T-cell (primary cell): ENCODE measurements at places on chromosomes 7 and 10.

GRCh38 chr7:14179781-14180180, 190.3 kb upstream of the ETV1 start:
- DNase-seq: no peak

DNA sequence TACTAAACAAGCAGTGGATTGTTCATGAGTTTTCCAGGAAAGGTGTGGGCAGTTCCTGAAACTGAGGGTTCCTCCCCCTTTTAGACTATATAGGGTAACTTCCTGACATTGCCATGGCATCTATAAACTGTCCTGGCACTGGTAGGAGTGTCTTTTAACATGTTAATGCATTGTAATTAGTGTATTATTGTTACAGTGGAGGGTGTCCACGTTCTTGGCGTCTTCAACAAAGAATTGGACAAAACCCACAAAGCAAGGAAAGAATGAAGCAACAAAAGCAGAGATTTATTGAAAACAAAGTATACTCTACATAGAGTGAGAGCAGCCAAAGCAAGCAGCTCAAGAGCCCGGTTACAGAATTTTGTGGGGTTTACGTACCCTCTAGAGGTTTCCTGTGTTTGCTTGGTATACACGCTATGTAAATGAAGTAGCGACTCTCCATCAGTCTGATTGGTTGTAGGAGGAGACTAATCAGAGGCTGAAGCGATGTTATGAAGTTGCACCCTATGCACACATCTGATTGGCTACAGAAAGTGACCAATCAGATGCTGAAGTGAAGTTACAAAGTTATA, 175.2 kb downstream of the NSUN6 start:
- DNase-seq: no peak

- peak; percentile 2 for DNase-seq
Measured at GRCh38 chr10:20616918-20617810, 279.9 kb downstream of the NEBL start.

- DNase-seq: no peak
Measured at GRCh38 chr7:47466832-47467231, 115.1 kb downstream of the TNS3 start.

DNA sequence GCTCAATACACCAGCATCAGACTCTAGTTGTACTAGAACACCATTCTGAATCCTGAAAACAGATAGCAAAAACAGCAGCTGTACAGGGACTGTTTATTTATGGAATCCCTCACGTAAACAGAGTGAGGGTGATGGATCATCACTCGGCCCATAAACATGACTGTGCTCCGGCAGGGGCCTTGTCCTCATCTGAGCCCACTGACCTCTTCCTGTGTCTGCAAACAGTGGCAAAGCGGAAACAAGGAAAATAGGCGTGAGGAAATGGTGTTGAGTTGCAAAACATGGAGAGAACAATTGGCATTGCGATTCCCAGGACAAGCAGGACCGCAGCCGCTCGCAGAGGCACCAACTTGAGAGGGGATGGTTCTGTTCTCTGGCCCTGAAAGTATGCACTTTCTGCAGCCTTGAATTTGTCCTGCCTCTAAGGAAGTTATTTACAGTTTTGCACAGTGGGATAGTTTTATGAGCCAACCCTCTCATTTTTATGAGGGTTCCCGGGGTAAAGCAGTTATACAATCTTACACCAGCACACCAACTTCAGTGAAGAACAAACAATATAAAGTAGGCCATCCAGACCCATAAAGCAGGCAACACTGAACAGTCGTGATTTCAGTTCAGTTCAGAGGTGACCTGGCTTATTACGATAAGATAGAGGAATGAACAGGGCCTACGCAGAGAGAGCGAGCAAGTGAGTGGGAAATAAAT, 248.0 kb upstream of the FZD8 start:
- DNase-seq: no peak

DNA sequence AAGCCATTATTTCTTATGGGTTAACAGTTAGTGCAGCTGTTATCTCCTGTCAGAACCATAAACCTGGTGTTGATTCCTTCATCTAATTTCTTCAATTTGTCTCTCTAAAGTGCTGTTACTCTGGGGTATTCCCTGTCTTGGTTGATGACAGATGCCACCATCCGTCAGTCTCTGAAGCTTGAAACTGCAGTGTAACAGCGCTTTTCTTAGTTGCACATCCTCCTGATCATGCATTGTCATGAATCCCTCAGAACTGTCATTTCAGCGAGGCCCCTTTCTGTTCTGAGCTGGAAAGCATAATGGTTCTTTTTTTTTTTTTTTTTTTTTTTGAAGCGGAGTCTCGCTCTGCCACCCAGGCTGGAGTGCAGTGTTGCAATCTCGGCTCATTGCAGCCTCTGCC, 193.9 kb downstream of the SDK1 start:
- no peak for DNase-seq

DNA sequence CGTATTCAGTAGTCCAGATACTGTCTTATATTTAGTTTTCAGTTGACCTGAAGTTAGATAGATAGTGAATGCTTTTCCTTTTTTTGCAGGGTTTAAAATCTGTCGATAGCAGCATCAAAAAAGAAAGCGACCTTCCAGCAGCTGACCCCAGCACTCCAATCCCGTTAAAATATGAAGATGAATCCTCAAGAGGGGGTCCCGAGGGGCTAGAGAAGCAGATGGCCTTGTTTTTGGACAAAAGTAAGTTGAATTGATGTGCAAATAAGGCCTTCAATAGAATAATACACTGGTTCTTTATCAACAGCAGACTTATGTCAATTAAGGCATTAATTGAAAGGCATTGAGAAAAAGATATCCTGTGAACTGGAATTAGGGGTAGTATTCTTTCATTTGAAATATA, 18.7 kb downstream of the EDRF1 start:
- DNase-seq: no peak

GRCh38 chr10:131729361-131729760, 171.4 kb upstream of the PPP2R2D start:
- DNase-seq: no peak

- DNase-seq: no peak
Measured at GRCh38 chr7:137073571-137074325, 205.3 kb downstream of the CHRM2 start.

DNA sequence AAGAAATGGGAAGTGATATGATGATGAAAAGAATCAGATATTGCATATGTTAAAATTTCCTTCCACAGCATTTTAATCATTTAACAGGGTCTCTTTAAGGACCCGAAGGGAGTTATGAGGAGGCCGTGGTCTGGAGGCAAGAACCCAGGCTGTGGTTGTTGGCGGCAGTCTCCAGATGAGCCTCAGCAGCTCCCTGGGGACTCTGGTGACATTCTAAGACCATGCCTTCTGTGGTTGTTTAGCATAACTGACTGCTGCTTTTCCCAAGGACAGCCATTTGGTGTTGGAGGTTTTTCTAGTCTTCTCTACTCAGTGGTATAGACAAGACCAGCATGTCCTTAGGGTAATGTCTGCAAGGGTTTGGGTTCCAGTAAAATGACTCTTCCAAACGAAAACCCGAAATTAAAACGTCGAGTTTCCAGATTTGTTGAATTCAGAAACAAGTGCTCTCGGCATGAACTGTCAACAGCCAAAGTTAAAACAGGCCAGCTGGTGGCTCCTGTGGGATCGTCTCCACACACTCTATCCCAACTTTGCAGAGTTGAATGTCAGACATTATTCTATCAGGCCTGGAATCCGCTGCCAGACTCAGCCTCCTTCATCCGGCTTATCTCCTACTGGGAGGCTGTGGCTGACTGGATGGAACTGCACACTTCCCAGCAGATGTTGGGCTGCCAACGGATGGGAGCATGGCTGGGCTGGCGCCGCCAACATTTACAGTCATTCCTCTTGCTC, 183.1 kb downstream of the TAX1BP1 start:
- no peak for DNase-seq

DNA sequence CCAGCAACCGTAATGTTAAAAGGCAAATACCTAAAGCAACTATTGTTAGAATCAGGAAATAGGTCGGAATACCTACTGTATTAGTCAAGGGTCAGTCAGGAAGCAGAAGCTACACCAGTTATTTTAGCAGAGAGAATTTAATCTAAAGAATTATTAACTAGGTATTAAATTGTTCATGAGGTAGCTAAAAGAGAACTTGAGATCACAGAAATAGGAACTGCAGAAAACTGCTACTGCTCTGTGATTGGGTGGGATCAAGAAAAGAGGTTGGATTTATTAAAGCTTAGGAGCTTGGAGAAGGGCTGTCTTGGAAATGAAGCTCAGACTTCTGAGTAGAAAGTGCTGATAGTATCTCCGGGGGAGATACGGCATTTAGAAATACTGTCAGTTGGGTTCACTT, 20.0 kb upstream of the ZNF438 start:
- no peak for DNase-seq

DNA sequence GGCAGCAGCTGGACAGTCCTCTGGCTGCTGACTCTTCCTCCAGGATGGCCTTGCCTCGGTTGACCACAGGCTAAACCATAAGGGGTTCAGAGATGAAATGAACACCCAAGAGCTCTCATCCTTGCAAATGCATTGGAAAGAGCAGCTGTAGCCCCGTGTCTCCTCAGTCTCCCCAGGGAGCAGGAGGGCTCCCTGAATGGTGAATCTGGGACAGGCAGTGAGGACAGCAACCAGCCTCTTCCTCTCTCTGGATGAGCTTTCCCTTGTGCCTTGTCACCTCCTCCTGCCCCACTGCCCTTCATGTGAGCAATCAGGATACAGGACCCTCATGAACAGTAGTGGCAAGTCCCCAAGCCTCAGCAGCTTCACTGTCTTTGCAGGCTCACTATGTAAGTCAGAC, 23.9 kb upstream of the GDF10 start:
- DNase-seq: no peak

DNA sequence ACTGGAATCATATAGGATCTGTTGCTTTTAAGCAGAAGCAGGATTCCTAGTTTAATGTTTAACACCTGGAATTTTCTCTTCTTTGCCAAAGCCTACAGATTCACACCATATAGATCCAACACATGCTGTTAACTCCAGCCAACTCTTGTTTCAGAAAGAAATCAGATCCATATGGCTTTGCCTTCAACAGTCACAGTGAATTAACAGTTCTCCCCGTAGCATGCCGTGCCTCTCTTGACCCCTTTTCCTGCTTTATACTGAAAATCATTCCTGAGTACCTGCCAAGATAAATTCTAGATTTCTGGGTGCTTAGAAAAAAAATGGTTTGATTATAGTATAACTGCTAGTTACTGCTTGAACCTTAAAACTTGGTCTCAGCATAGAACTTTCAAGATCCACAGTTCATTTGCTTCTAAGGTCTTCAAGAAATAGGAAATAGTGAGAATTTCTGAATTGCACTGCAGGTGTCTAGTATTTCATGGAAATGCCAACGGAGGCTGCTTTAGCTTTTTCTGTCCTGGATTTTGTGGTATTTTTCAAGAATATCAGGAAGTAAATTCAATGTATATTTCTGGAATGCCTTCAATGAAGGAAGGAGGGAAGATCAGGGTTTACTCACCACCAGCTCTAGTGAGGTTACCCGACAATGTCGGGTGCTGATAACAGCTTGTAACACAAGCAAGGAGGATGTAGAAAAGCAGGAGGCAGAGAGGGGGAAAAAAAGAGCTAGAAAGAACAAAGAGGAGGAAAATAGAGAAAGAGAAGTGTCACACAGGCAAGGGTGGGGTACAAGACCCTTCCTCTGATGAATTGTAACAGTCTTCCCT, 6.6 kb downstream of the AASS start:
- DNase-seq: no peak

DNA sequence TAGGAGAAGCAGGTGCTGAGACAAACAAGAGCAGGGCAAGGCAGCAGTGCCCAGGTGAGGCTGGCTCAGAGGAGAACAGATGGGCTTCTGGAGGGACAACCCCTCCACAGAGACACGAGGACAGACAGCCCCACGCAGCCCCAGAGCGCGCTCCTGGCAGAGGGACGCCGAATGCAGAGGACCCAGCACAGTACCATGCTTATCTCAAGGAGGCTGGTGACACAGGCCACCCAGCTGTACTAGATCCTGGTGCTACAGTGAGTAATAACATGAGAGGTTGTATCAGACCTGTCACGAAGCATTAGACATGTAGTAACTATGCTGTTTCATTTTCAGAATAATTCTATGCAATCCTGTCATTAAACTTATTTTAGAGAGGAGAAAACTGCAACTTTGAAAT, 60.4 kb upstream of the NCAPG2 start:
- DNase-seq: no peak

GRCh38 chr7:80858141-80858903, 60.5 kb downstream of the SEMA3C start:
- no peak for DNase-seq

- no peak for DNase-seq
Measured at GRCh38 chr7:38630720-38631673, at the start of gene AMPH. Gene AMPH (minus strand): TSS chr7:38631373. CDS start chr7:38631351, 22 bp downstream.

DNA sequence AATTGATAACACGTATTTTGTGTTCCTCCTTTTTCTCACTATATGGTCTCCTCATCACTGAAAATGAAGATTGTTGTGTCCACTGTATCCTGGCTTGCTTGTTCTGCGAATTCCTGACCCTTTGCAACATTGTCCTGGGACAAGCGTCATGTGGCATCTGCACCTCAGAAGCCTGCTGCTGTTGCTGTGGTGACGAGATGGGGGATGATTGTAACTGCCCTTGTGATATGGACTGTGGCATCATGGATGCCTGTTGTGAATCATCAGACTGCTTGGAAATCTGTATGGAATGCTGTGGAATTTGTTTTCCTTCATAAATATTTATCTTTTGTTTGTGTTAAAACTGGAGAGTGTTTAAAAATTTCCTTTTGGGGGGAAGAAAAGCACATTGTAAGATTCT, 93.7 kb downstream of the MDFIC start:
- DNase-seq: no peak

DNA sequence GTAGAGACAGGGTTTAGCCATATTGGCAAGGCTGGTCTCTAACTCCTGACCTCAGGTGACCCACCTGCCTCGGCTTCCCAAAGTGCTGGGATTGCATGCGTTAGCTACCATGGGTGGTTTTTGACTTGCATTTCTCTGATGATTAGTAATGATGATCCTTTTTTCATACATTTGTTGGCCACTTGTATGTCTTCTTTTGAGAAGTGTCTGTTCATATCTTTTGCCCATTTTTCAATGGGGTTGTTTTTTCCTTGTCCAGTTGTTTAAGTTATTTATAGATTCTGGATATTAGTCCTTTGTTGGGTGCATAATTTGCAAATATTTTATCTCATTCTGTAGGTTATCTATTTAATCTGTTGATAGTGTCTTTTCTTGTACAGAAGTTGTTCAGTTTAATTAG, 4.3 kb upstream of the OR13A1 start:
- DNase-seq: no peak

DNA sequence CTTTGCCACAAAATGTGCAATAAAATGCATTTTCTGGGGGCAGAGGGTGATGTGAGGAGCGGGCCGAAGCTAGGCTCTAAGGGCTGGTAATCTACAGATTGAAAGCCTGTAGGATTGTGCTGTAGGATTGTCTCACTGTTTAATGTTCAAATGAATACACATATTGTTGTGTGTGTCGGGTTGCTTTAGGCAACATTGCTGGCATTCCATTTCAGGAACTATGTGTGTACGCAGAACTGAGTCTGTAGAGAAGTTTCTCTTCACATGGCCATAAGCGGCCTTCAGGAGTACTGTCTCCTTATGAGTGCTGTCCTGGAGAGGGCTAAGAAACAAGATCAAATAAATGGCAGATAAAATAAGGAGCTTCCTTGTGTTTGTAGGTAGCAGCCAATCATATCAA, 540.2 kb downstream of the GATA3 start:
- no peak for DNase-seq
